ENCODE measurements at places on chromosomes 5 and 9.
A peak's percentile ranks its signal among the peaks of the same experiment; 100 is the strongest.

DNA sequence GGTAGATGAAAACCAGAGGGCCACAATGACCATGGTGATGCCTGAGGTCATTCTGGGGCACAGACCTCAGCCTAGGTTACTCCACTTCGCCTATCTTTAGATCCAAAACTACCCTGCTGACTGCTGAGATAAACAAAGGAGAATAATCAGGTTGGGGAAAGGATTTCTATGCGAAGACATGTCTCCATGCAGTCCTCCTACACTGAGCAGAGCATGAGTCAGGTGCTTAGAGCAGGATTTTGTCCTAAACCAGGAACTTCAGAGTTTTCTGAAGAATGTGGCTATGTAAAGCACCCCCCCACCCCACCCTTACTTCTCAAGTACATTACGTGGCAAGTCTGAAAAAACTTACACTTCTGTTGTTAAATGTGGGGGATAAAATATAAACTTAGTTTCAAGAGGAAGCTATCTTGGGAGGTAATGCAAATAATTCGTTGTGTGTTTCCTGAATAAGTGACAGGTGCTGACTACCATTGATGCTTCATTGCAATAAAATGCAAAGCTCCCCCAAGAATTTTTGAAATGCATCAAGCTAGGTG is 19.4 kb downstream of the PDCD1LG2 start:
- DNase-seq: no peak

DNA sequence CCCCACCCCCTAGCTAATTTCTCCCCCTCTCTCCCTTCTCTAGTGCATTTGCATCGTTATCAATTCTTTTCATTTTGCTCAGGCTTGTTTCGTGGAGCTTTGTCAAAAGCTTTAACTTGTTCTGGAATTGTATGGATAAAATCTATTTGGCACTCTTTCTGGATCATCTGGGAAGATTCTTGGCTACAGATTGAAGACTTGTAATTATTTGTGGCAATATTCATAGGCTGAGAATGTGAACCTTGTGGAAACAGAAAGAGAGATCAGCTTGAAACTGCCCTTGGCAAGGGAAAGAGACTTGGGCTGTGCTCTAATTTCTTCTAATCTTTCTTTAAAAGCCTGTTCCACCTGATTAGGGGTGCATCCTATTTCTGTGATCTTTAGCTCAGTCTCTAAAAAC is 340.6 kb upstream of the DAB2 start:
- DNase-seq: peak; percentile 73

GRCh38 chr5:36705055-36705454 is 98.6 kb downstream of the SLC1A3 start:
- DNase-seq: no peak

DNA sequence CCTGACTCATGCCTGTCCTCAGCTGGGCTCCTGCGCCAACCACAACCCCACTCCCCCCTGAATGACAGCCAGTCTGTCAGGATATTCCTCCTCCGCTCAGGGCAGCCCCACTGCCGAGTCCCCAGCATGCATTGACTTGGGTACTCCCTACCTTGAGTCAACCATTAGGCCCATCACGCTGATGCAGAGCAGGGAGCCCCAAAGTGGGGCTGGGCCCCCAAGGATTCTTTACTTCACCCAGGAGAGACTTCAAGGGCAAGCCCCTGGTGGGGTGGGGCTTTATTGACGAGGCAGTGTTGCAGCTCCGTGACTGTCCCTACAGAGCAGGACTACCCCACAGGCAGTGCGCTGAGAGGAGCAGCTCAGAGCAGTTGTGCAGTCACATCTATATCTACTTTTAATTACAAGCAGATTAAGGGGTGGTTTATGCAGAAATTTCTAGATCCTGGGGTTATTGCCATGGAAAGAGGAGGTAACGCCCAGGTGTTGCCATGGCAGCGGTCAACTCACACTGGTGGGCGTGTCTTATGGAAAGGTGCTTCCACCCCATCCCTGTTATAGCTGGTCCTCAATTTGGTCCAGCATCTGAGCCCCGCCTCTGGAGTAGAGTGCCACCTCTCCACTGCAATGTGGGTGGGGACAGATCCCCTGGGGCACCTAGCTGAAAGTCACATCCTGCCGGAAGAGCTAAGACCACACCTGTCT is 32.1 kb upstream of the FCN1 start:
- no peak for DNase-seq
